Stimulated activated CD8-positive, alpha-beta memory T cell treated with anti-CD3 and anti-CD28 coated beads, Interleukin-7, amount 100 ng/mL, for 48 hours (primary cell): ENCODE measurements at places on chromosomes 3 and 15.

- DNase-seq: no peak
Observed at GRCh38 chr15:44216958-44217357, 21.9 kb upstream of the FRMD5 start.

GRCh38 chr3:67045711-67046465, 47.8 kb downstream of the KBTBD8 start:
- no peak for DNase-seq

GRCh38 chr15:29428925-29429573, 159.4 kb upstream of the NSMCE3 start:
- DNase-seq: no peak

GRCh38 chr3:70763894-70764293, 451.5 kb upstream of the MDFIC2 start:
- no peak for DNase-seq

DNA sequence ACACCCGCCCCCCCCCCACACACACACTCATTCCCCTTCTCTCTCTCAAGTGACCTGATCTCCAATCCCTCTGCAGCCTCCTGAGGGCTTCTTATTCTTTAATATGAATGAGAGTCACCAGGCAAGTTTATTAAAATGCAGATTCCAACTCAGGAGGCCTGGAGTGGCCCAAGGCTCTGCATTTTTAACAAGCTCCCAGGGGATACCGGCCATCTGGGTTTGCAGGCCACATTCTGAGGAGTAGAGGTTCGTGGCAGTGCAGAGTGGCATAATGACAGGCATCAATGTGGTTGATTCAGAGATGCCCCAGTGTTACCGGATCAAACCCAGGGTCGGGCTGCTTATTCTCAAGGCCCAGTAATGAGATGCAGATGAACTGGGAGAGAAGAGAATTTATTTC, 18.9 kb downstream of the EIF1B start:
- DNase-seq: no peak

- DNase-seq: no peak
Observed at GRCh38 chr15:71225851-71226250, 110.6 kb downstream of the THSD4 start.

DNA sequence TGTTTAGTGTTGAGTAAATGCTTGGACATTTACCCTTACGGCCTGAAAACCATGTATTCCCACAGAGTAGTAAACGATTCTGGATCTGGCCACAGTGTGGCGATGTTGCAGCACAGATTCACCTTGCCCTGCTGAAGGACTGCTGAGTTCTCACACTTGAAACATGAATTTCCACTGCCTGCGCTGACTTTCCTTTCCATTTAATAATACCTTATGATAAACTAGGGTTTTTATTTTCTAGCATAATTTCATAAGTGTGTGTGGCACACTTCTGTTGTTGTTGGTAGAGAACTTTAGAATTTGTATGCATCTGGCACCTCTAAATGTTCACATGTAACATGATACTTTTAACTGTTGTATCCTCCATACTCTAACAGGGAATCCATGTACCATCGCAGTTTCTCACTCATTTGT, 53.9 kb downstream of the C3orf38 start:
- DNase-seq: no peak

GRCh38 chr15:57158997-57159668, 217.2 kb upstream of the CGNL1 start:
- DNase-seq: no peak

- no peak for DNase-seq
Observed at GRCh38 chr15:83928878-83929418, 275.0 kb downstream of the ADAMTSL3 start.

DNA sequence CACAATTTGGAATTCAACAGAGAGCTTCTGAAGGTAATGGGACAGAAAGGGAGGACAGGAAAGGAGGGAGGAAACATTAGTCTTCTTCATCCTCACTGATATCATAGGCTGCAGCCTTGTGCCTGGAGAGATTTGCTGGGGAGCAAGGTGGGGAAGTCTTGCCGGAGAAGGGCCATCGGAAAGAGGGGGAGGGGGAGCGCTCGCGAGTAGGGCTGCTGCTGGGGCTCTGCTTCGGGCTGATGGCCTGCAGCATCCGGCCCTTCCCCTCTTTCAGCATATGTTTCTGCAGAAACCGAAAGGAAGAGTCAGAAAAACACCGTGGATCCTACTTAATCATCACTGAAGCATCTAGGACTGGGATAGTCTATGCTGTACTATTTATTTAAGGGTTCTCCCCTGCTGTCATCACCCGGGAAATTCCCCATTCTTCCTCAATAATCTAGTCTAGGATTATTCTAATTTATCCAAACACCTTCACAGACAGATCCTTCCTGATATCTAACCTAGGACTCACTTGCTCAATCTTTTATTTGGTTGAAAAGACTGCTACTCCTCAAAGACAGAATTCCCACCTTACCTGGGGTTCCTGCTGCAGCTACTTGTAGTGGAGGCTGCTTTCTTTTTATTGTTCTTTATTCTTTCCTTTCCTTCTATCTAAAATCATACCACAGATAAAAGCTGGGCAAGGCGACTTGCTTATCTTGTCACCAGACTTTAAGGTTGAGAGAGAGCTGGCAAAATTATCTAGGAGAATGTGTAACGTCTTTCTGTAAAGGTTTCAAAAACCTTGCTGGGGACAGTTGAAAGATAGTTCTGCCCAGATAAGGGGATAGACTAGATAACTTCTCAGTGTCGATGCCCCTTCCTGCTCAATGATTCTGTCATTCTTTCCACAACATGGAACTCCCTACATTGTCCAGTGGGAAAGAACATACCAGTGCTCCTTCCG, 22.6 kb downstream of the SLC51A start:
- DNase-seq: no peak
